ENCODE measurements at places on chromosomes 11 and 22.

GRCh38 chr11:106137061-106137460 is 59.6 kb downstream of the AASDHPPT start:
- DNase-seq = no peak

- no peak for DNase-seq
Observed at GRCh38 chr11:96273507-96273906, 69.5 kb downstream of the MAML2 start.

DNA sequence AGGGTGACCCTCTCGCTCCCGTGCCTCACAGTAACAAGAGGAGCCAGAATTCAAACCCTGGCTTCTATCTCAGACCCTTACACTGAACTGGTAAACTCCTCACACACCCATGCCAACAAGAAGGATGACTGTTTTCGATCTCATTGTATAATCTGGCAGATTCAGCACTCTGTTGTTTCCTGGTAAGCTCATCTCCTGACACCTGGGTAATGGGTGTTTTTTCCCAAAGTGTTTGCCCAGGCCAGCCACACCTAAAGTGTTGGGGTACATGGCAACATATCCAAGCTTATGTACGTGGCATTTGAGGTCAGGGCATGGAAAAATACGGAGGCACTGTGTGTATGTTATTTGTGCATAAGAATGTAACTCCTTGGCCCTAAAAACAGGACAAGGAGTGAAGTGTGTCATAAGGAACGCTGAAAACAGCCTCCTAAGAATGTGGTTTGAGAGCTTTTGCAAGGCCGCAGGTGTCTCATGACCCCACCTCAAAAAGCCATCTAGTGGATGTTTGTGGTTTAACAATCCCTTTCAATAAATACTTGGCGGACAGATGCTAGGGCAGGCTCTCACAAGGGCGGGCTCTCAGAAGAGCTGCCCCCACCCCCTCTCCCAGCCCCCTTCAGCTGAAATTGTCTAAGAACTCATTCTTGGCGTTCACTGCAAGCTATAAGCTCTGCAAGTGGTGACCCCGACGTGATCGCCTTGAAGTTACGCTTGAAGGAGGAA is at the start of gene MS4A15:
Gene MS4A15 (plus strand): TSS at position 561 of the 726 bp plus-strand sequence. CDS start 6,867 bp downstream, outside the sequence.
- peak; percentile 33 for DNase-seq

GRCh38 chr22:38927033-38927781 is 30.2 kb upstream of the APOBEC3A start:
- DNase-seq = peak; percentile 56

GRCh38 chr11:104679258-104679657 is 219.0 kb downstream of the CASP12 start:
- DNase-seq = no peak

GRCh38 chr11:86623041-86623621 is 49.3 kb downstream of the ME3 start:
- no peak for DNase-seq

- DNase-seq = no peak
Observed at GRCh38 chr11:68674461-68674860, 9.9 kb upstream of the GAL start.

DNA sequence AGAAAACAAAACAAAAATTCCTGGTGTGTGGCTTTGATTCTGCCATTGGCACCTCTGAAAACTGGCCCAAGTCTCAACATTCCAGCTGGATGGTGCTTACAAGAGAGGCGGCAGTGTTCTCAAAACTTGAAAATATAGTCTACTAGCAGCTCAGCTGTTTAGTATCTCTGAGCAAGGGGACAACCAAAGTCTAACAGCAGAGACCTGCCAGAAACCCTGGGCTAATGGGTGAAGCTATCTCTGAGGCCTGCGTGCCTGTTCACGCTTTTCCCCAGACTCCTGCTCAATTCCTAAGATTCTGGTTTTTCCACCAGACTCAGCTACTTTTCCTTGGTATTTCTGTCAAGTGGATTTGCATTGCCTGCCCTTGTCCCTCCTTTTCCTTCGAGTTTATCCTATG is 17.9 kb downstream of the TMEM218 start:
- no peak for DNase-seq

- DNase-seq = no peak
Observed at GRCh38 chr11:10386861-10387205, 68.2 kb upstream of the AMPD3 start.

Data from SK-N-DZ (cell line).